ENCODE measurements at places on chromosomes 6 and 20.

DNA sequence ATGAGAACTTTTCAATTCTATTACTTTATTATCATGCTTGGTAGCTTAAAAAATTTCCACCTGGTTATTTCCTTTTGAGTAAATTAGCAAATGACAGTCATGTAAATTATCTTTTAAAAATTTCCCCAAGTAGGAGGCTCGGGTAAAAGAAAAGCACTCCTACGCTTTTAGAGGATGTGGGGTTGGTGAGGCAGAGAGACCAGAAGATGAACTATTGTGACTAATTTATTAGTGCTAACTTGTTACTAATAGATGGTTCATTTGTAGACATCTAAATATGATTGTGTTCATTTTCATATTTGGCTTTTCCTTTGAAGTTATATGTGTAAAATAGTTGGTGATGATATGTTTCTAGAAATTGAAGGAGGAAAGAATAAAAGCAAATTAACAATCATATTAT is 27.0 kb downstream of the ZNF292 start:
- no peak for DNase-seq

DNA sequence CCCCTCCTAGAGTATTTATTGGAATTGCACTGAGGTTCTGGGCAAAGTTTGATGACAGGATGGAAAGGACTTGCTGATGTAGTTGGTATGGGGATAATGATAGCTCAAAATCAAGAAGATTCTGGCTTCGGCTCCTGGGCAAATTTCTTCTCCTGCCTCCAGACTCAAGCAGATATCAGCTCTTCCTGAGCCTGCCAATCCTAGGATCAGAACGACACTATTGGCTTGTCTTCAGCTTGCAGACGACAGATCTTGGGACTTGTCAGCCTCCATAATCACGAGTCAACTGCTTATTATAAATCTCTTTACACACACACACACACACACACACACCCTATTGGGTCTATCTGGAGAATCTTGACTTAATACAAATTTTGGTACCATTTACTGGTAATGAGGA is 131.1 kb downstream of the PREX1 start:
- DNase-seq: no peak

DNA sequence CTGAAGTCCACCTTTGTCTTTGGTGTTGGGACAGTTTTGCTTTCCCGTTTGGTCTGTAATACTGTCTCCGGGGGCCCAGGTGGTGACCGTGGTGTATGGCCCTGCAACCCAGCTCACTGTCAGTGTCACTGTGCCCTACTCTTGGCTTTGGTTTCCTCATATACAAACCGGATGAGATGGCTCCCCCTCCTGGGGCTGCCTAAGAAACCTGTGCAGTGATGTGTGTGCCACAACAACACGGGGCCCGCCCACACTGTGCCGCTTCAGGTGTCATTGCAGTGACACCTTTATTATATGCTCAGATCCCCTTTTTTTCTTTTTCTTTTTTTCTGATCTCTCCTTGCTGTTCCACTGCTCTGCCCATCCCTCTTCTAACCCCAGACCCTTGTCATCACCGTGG is 73.9 kb downstream of the RAMACL start:
- DNase-seq: peak; percentile 32

DNA sequence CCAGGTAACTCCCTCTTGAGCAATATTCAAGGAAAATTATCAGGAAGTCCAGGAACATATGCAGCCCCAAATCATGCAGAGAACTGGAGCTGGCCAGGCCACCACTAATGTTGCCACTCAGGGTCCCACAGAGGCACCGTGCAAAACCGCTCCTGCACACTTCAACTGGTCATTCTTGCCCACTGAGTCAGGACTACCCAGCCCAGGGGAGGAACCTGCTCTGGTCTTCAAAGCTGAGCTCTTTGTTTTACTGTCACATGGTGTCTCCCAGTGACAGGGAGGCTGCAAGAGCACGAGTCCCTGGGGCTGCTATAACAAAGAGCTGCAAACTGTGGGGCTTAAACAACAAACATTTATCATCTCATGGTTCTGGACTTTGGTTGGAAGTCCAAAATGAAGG is 336.0 kb upstream of the PRDM1 start:
- DNase-seq: no peak

- no peak for DNase-seq
These were observed 1.6 kb upstream of the ATP5F1E start for GRCh38 chr20:59033616-59034165.

DNA sequence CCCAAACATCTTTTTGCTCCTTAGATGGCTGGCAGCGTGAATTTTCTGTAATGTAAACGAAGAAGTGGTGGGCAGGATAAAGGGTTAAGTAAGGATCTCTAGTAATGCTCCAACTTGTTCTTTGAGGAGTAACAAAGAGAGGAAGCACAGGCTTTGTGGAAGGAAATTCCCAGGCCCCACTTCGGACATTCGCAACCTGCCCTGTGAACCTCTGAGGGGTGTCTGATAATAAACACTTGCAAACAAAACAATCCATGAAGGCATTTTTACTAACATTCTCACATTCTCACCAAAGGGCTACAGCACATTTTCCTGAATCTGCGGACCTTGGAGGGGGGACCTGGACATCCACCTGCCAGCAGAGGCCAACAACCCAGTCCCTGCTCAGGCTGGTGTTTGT is 25.8 kb upstream of the ADGRF5 start:
- DNase-seq: no peak

- no peak for DNase-seq
These were observed 17.4 kb upstream of the AKAP7 start for GRCh38 chr6:131117878-131118277.

- no peak for DNase-seq
These were observed 59.6 kb upstream of the SPDEF start for GRCh38 chr6:34615574-34616226.

DNA sequence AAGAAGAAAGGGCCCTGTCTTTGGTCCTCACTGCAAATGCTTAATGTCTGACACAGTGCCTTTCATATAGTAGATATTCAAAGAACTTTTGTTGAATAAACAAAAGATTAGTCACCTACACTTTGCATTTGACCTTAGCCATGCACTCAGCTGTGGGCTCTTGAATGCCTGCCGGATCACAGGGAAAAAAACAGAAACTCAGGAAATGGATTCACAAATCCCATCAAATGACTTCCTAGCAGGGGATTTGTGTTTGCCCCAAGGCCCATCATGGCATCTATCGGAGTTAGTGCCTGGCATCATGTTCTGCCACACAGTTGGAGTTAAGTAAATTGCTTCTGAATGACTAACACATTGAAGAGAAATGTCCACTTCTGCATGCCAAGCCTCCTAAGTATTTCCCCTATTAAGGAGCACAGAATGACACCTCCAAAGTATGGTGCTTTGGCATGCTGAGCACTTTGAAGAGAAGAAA is 72.3 kb upstream of the DST start:
- no peak for DNase-seq
